GM03348 (cell line): ENCODE measurements at places on chromosomes 11 and 22.

- DNase-seq: peak; percentile 38
Measured at GRCh38 chr11:132028380-132029240, 658.2 kb downstream of the NTM start.

- no peak for DNase-seq
Measured at GRCh38 chr22:36881504-36882245, 20.9 kb downstream of the NCF4 start.

GRCh38 chr11:65645710-65646109, 7.8 kb downstream of the SIPA1 start:
- DNase-seq: peak; percentile 37

GRCh38 chr11:13362596-13363109, 85.1 kb downstream of the BMAL1 start:
- no peak for DNase-seq

GRCh38 chr22:32745251-32745995, 56.1 kb upstream of the TIMP3 start:
- DNase-seq: peak; percentile 78

- DNase-seq: no peak
Measured at GRCh38 chr22:46593996-46594946, 25.9 kb upstream of the GRAMD4 start.

GRCh38 chr11:33310720-33311500, 53.7 kb downstream of the HIPK3 start:
- no peak for DNase-seq

DNA sequence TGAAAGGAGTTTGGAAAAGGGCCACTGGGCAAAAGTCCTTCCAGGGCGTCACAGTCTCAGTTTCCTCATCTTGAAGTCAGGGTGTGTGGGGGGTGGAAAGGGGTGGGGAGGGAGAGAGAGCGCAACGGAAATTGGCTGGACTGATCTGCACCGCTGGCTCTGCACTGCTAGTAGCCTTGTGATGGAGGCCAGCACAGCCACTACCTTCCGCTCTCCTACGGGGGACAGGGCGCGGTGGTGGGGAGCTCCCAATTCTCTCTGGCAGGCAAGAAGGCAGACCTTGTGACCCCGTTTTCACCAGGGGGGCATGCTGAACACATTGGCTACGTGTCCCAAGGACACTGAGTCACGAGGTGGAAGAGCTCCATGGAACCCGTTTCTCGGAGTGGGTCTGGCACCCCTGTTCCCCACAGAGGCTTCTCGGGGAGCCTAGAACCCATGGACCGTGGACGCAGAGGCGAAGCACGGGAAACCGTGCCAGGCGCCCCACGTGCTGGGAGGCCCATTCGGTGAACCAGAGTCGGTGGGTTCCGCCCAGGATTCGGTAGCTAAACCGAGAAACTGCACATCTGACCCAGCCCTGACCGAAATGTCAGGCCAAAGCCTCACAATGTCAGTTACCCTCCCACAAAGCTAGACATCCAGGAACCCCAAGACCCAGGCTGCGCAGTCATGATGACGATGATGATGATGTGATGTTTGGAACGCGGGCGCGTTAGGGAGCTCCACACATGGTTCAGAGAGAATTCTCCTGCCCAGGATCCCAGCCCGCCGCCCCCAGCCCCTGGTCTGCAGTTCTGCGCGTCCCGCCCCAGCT, 28.3 kb upstream of the WNT11 start:
- DNase-seq: peak; percentile 40

GRCh38 chr11:57614234-57614772, 16.8 kb downstream of the SERPING1 start:
- DNase-seq: no peak
